Left renal pelvis (tissue), 4 donors: ENCODE measurements at places on chromosomes 13 and 19.

DNA sequence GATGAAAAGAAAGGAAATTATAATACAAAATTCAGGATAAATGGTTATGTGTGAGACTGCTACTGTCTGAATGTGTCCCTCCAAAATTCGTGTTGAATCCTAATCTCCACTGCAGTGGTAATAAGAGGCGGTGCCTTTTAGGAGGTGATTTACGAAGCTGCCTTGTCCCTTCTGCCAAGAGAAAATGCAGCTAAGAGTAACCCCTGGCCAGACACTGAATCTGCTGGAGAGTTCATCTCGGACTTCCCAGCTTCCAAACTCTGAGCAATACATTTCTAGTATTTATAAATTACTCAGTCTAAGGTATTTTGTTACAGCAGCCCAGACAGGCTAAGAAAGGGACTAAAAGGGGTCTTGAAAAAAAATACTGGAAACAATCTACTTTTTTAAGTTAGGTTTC is 152.6 kb downstream of the KLF12 start:
- peak; percentile 3 for DNase-seq

DNA sequence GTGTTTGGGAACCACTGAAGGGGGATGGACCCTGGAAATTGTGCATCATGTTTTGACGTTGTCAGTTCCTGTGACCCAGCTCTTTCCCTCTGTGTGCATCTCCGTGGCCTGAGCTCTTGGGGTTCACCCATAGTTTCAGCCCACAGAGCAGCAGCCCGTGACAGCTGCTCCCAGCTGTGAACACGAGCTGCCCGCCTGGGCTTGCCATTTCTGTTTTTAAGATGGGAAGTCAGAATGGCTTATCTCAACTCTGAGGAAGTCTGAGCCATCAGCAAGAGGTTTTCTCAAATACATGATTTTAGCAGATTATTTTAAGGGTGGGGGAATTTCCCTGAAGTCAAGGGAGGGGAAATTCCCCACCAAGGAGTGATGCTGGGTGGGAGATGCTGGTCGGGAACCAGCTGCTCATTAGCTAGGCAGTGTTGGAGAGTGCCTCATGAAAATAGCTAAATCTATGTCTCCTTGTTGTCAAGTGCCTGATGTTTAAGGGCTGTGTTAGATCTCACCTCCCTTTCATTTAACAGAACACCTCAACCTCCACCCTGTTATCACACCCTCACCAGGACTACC is 34.8 kb upstream of the C1QTNF9 start:
- no peak for DNase-seq

DNA sequence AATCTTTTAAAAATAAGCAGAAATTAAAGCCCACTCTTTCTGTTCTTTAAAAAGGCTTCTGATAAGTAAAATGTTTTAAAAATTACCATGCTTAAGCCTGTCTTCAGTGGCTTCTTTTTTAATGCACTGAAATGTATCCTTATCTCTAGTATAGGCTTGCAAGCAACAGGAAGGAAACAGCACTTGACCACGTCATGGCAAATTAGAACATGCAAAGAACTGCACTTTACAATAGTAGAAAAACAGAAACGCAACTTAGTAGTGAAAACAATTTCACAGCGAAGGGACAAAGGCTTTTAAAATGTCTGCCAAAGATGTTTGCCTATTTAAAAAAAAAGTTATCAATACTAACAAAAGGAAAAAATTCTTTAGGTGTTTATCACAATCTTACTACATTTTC is 36.3 kb downstream of the ELF1 start:
- no peak for DNase-seq

- DNase-seq: no peak
Measured at GRCh38 chr13:28820099-28821051, at the start of gene MTUS2. Gene MTUS2, plus strand, starts transcription at chr13:28820339.

DNA sequence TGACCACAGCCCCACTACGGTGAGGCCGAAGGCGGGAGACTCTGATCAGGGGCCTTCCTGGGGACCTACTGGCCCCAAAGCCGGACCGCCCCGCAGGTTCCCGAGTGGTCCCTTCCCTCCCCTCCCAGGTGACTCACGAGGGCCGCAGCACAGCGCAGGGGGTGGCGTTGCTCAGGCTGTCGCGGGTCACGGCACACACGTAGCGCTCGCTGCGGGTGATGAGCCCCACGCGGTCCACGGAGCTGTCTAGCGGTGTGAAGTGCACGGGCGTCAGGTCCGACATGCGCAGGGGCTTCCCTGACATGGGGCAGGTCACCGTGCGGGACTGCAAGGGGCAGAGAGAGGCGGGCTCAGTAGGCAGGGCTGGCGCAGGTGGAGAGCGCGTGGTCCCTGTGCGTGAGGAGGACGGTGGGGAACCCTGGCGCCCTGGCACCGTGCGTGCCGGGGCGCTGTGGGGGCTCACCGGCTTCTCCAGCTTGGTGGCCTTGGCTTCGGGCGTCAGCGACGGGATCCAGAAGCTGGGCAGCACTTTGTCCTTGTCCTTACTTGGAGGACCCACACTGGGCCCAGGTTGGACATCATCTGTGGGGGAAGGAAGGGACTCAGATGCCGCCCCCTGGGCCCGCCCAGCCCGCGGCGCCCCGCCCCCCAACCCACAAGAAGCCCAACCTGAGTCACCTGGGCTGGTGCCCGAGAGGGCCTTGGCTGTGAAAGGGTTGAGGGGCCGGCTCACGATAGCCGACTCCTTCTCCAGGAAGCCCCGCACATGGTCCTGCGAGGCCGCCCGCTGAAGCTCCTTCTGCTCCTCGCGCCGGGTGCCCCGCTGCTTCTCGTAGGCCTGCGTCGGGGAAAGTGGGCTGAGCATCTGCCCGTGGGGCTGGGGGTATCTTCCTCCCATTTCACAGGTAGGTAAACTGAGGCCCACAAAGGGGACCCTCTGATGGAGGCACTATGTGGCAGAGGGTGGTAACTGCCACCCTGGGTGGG is 23.7 kb downstream of the NOSIP start:
- DNase-seq: no peak

- DNase-seq: no peak
Measured at GRCh38 chr19:19379527-19379926, 25.9 kb upstream of the GATAD2A start.

DNA sequence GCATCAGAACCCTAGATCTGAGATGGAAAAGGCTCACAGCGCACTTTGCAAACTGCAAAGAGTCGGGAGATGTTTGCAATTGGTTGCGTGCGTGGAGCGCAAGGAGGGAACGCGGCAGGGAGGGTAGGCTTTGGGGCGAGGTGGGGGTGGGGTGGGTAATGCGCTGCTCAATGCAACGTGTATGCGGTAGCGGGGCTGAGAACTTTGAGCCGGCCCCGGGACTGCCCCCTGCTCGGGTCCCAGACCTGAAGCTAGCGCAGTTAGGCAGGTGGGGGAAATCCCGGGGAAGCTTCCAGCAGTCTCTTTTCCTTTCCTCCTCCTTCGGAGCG is 971 bp downstream of the FOSB start:
- no peak for DNase-seq

GRCh38 chr13:95870421-95870820 is 182.8 kb downstream of the UGGT2 start:
- DNase-seq: no peak

DNA sequence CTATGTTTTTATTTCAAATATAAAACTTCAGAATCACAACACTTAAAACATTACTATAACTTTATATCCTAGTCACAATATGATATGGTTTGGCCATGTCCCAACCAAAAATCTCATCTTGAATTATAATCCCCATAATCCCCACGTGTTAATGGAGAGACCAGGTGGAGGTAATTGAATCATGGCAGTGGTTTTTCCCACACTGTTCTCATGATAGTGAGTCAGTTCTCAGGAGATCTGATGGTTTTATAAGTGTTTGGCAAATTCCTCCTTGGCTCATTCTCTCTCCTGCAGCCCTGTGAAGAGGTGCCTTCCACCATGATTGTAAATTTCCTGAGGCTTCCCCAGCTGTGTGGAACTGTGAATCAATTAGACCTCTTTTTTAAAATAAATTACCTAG is 307.6 kb downstream of the SPRY2 start:
- DNase-seq: no peak

- no peak for DNase-seq
Measured at GRCh38 chr13:35923347-35923746, 207.8 kb downstream of the DCLK1 start.

DNA sequence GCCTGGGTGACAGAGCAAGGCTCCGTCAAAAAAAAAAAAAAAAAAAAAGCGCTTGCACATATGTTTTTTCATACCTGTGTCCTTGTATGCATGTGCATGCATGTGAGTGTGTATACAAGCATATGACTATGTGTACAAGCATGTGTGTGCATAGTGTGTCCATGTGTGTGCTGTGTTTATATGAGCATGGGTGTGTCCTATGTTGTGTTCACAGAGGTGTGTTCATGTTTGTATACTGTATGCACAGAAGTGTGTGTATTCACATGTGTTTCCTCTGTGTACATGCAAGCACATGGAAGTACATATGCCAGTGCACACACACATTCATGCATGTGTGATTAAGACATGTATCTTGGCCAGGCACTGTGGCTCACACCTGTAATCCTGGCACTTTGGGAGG is 17.1 kb downstream of the MYO9B start:
- no peak for DNase-seq

- DNase-seq: no peak
Measured at GRCh38 chr13:47166336-47166735, 269.5 kb upstream of the HTR2A start.

GRCh38 chr19:3274942-3275582 is 50.6 kb downstream of the CELF5 start:
- DNase-seq: no peak
